ENCODE measurements at places on chromosomes 4 and X.
A peak's percentile ranks its signal among the peaks of the same experiment; 100 is the strongest.

GRCh38 chr4:54384563-54384962, 155.5 kb downstream of the PDGFRA start:
- no peak for DNase-seq

GRCh38 chr4:153008578-153009199, 72.6 kb downstream of the FHDC1 start:
- no peak for DNase-seq

DNA sequence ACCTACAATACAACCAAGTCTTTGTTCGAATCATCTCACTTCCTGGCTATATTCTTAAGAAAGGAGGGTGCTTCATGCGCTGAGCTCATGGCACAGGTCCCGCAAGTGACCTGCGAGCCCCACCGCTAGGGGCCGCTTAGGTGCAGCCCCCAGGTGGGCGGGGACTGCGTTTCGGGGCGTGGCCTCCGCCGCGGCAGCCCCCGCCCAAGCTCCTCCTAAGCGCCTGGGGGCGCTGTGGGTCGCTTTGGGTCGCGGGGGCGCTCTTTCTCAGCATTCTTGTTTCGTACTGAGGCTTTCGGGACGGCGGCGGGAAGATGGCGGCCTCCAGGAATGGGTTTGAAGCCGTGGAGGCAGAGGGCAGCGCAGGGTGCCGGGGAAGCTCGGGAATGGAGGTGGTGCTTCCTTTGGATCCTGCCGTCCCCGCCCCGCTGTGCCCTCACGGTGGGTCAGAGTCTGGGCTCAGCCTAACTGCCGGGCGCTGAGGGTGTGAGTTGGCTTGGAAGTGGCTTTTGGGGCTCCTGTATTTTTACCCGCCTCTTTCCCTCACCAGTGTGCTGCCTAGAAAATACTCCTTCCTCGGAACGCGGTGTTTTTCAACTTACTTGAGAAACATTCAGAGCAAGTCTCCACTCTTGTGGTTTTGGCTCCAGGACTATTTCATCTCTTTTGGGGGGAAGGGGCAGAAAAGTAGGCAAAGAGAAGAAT, at the start of gene ZCCHC4:
TSS of gene ZCCHC4 (plus strand) at position 279 of the 705 bp plus-strand sequence. CDS start at position 315, 36 bp downstream.
- DNase-seq: peak; percentile 59

- no peak for DNase-seq
Measured at GRCh38 chr4:38123555-38123954, 163.4 kb downstream of the PTTG2 start.

DNA sequence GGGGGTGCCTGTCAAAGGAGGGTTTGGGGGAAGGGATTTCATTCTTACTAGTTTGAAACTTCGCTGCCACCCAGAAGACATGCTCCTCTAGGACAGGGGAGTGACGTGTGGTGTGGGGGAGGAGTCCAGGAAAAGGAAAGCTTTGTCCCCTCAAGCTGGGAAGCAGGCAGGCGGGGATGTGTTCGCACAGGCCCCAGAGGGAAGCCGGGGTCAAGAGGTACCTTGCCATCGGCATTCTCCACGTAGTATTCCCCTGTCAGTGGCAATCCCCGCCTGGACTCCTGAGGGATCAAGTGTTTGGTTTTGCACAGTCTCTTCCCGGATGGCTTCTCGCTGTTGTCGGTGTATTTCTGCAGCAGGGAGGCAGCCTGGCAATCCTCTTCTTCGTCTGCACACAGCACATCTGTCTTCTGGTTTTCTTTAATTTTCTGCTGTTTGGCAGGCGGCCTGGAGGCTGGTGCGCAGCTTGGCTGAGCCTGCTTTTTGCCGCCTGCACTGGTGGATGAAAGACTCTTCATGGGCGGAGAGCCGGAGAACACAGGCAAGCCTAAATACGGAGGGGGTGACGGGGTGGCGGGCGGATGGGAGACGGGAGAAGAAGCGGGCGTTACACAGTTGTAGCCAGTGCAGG, 35.1 kb downstream of the BCOR start:
- DNase-seq: no peak

- DNase-seq: no peak
Measured at GRCh38 chrX:53233536-53233935, 8.5 kb upstream of the KDM5C start.

GRCh38 chrX:2423282-2423681, 77.5 kb downstream of the DHRSX start:
- no peak for DNase-seq

GRCh38 chr4:78990938-78991810, 51.9 kb upstream of the PAQR3 start:
- DNase-seq: no peak

DNA sequence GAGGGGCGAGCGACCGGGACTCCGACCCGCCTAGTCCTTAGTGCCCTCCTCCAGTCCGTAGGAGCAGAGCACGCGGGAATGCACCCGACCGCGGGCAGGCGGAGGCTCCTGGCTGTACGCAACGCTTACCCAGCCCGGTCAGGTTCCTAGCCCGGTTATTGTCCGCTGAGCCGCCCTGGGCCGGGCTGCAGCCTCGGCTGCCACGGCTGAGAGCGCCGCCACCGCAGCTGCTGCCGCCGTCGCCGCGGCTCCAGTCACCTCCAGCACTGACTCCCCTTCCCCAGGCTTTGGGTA, at the start of gene AMER1:
TSS of gene AMER1 (minus strand) at position 268 of the 294 bp plus-strand sequence. CDS start 12,422 bp downstream, outside the sequence.
- DNase-seq: no peak

DNA sequence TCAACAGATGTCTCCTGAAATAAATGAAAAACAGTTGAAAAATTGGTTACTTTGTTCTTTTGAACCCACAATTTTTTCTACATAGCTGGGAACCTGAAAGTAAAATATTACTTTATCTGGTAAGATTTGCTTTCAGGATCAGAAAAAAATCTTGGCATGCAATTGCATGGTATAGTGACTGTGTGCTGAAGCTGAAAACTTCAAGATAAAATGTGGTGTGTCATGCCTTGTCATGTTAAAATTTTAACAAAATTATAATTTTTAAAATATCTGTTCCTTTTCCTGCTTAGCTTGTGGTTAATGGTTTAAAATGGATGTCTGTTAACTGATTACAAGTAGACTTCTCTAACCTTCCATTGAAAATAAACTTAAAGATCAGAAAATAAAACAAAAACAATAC, 904.8 kb downstream of the PDHA2 start:
- DNase-seq: no peak

GRCh38 chr4:99687120-99687519, 29.5 kb upstream of the C4orf54 start:
- no peak for DNase-seq

- DNase-seq: no peak
Measured at GRCh38 chrX:96978906-96979305, 95.2 kb downstream of the RPA4 start.

DNA sequence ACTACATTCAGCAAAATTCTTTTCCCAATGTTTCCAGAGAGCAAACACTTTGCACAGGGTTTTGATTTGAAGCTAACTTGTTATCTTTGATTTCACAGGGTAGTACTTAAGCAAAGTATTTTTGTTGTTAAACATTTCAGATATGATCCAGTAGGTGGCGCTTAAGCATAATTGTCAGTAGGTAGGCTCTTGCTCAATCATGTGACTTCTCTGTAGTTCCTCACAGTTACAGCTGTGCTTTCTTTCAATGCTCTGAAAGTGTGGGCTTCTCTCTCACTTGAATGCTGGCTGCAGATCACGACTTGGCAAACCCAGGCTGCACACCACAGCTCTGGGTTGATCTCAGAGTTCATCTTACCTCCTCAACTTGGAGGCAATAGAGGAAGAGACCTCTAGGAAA, 1016.5 kb downstream of the SH3BGRL start:
- no peak for DNase-seq

DNA sequence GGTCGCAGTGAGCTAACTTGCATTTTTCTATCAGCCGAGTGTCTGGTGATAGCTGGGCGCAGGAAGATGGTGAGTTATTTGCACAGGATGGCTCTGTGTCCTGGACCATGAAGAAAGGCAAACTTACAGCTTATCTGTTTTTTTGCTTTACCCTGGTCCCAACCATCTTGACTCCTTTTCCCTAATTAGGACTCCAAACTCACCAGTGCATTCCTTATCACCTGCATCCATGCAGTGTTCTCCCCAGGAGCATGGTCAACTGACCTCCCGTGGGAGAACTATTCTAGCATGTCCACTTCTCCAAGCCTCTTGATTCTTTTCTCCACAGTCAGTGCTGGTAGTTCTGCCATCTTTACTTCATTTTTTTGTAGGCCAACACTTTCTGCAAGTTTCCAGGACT, 68.2 kb upstream of the WWC2 start:
- DNase-seq: no peak

DNA sequence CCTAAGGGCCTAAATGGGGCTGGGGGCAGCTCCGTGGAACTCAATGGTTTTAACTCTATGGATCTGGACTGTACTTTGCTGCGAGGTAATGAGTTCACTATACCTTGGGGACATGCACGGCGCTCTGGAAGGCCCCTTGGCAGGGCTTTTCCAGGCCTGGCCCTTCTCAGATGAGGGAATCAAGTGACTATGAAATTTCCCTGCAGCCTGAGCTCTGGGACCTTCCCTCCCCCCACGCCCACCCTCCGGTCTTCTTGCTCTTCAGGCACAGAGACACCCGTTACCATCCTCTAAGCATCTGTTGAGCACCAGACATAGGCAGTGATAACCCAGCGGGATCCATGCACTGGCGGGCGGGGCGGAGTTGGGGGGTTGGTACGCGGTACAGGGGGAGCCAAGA, 109.2 kb downstream of the PSAPL1 start:
- DNase-seq: no peak

DNA sequence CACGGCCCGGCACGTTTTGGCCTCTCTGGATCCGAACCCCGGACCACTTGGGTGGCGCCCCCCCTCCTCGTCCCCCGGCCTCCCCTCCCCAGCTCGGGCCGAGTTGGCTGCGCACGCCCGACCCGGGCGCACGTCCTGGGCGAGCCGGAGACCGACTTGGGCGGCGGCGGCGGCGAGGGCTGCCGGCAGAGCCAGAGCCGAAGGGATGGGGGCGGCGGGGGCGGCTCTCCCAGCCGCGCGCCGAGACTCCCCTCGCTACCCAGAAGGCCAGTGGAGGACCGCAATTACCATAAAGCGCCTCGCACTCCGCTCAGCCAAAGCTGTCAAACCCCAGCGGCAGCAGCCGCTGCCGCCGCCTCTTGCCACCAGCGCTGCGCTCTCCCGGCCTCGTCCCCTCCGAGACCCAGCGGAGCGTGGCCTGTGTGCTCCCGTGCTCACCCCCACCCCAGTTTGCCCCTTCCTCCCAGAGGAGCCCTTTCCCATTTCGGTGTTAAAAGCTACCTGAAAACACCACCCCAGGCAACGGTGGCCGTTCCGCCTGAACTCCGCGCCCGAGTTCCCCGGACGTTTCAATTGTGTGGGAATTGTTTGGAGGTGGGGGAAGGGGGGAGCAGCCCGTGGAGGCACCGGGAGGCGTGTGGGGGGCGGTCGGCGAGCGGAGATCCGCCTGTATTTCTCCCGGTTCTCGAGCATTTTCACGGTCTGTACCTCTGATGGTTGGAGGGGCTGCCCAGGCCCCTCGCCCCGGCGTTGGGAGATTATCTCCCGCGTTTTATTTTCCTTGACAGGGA, 701 bp upstream of the BCOR start:
- DNase-seq: no peak

- DNase-seq: no peak
Measured at GRCh38 chr4:143424276-143424675, 87.6 kb downstream of the GAB1 start.

GRCh38 chrX:17078031-17078720, 131.7 kb downstream of the REPS2 start:
- DNase-seq: no peak

GRCh38 chr4:14168919-14169318, 541.4 kb upstream of the BOD1L1 start:
- DNase-seq: peak; percentile 64

GRCh38 chr4:107689912-107690587, 30.0 kb downstream of the PAPSS1 start:
- DNase-seq: no peak

GRCh38 chr4:113404841-113405240, 355.4 kb downstream of the ANK2 start:
- no peak for DNase-seq

GRCh38 chrX:112967903-112968302, 127.3 kb upstream of the AMOT start:
- DNase-seq: no peak

DNA sequence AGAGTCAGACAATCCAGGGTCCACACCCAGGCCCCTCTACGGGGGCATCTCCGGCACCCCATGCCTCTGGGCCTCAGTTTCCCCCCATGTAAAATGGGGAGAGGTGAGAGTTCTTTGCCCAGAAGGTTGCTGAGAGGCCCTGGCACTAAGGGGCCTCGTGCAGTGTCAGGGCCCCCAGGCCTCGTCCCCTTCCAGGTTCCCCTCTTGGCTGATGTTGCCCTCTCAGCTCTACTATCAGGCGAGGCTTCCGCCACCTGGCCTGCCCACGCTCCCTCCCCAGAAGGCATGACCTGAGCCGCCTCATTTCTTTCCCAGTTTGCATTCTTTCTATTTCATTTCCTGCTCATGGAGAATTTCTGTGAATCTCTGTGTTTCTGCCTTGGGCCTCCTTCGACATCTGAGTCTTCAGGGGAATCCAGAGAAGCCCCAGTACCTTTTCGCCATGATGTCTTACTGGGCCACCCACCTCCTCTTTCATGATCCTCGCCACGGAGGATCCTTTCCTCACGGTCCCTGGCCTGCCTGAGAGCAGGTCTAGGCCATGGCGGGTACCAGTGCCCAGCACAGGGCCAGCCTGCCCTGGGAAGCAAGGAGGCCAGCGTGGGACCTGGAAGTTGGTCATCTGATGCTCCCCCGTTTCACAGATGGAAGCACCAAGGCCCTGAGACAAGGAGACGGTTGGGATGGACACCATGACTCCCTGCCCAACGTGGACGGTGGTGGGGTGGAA, 21.9 kb upstream of the MRFAP1 start:
- no peak for DNase-seq

DNA sequence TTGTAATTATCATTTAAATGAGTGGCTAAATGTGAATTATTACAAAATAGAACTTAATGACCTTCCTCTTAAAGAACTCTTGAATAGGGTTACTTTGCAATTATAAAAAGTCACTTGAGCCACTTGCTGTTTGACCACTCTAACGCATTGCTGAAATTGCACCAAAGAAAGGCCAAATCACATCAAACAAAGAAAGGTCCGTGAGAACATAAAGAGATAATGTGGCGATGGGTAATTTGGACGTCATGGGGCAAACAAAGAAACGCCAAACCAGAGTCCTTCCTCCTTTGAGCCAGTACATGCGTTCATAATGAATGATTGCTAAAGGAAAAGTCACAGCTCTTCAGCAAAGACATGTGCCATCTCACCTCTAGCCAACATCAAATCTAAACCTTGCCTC, 229.8 kb upstream of the STS start:
- no peak for DNase-seq

DNA sequence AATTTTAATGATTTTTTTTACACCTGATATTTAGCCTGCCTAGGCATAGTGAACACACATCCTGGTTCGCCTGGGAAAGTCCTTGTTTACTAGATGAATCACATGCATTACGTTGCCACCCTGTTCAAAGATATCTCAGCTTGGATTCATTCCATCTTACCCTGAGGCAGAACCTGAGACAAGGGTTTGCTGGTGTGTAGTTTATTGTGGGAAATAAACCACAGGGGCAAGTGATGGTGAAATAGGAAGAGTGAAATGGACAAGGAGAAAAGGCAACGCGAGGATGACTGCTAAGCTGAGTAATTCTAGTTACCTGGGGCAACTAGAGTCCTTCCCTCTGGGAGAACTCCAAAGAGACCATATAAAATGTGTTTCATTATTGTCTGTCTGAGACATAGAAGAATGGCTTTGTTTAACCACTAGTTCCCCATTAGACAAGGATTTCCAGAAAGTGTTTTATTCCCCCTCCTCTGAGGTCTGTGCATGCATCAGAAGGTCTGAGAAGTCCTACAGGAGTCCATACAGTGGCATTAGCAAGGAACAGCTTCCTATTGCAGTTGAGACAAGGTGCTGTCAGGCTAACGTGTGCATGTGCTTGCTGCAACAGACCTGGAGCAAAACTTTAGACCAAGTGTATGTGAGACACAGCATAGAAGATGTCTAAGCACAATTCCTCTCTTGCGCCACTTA, 797.3 kb upstream of the FRG1 start:
- no peak for DNase-seq
